ENCODE measurements at places on chromosomes 7 and 10.

DNA sequence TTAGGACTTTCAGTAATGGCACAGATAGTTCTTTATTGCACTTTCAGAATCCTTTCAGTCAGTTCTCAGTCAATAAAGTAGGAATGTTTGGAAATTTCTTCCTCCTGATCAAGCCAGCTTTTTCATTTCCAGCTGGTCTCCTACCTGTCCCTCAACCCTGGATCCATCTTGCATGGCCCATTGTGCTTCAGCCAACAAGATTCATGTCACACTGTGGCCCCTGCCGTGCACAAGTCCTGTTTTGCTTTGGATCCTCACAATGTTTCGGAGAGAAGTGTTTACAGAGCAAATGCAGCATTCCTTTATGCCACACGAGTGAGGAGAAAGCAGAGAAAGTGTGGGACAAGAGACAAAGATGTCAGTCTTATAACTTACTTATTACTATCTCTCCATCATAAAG, 1694.7 kb upstream of the LRRTM3 start:
- no peak for DNase-seq

GRCh38 chr7:159226011-159226702, 81.5 kb upstream of the VIPR2 start:
- DNase-seq, result no peak

GRCh38 chr7:149050941-149051340, 22.6 kb upstream of the PDIA4 start:
- DNase-seq, result no peak

GRCh38 chr10:95445223-95445836, 115.8 kb downstream of the SORBS1 start:
- no peak for DNase-seq

DNA sequence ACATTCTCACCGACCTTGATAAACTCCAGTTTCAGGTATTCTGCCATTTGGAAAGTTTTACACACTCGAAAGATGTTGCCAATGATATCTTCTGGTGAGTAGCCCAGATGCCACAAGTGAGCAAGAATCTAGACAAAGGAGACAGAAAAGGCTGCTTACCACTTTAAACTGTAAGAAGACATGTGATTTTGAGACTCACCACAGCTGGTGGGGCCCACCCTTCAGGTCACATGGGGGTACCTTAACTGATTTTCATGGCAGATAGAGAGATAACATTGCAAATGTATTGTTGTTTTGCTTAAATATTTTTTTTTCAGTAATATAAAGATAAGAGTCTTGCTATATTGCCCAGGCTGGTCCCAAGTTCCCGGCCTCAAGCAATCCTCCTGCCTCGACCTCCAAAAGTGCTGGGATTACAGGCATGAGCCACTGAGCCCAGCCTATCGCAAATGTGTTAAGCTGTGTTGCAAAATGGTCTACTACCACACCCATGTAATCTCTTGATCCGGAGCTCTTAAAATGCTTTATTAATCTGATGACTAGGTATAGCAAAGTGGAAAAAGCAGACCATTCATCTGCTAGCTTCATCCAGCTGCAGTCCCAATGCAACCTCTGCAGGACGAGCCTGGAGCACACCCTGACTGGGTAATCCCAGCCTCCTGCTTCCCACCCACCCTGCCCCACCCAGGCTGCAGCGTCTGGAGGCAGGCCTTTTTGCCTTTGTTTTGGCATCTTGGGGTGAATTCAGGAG, 18.5 kb downstream of the RFC2 start:
- no peak for DNase-seq

GRCh38 chr7:30931161-30931928, 19.7 kb downstream of the AQP1 start:
- no peak for DNase-seq

- DNase-seq, result no peak
Measured at GRCh38 chr7:37318541-37318940, 130.1 kb downstream of the ELMO1 start.

GRCh38 chr7:115145512-115145911, 223.6 kb downstream of the MDFIC start:
- DNase-seq, result no peak

GRCh38 chr7:128910569-128910945, at the start of gene KCP:
TSS of gene KCP (minus strand) at chr7:128910709. CDS start at chr7:128910676, 33 bp downstream.
- DNase-seq, result no peak

- DNase-seq, result no peak
Measured at GRCh38 chr7:7226407-7226806, 44.1 kb downstream of the C1GALT1 start.

GRCh38 chr7:94284104-94284503, 110.6 kb upstream of the COL1A2 start:
- DNase-seq, result no peak

- no peak for DNase-seq
Measured at GRCh38 chr7:101218236-101219125, 516 bp downstream of the ZNHIT1 start.

GRCh38 chr7:134691546-134692343, 45.1 kb downstream of the BPGM start:
- DNase-seq, result no peak

- no peak for DNase-seq
Measured at GRCh38 chr7:114478384-114478783, 63.8 kb downstream of the FOXP2 start.

- no peak for DNase-seq
Measured at GRCh38 chr10:113247050-113247449, 297.0 kb downstream of the TCF7L2 start.

- DNase-seq, result no peak
Measured at GRCh38 chr10:75117995-75118394, 6.5 kb downstream of the SAMD8 start.

DNA sequence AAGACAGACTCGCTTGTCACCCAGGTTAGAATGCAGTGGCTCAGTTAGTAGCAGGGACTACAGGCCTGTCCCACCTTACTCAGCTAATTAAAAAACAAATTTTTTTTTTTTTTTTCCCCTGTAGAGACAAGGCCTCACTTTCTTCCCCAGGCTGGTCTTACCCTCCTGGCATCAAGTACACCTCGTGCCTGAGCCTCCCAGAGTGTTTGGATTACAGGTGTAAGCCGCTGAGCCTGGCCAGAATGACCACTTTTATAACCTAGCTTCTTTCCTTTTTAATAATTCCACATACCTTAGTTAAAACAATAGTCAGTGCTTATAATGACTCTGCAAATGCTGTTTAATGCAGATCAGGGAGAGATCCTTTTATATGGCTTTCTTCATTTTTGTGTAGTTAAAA, 31.3 kb downstream of the RSBN1L start:
- no peak for DNase-seq

GRCh38 chr7:50475340-50475739, 25.2 kb upstream of the FIGNL1 start:
- no peak for DNase-seq

DNA sequence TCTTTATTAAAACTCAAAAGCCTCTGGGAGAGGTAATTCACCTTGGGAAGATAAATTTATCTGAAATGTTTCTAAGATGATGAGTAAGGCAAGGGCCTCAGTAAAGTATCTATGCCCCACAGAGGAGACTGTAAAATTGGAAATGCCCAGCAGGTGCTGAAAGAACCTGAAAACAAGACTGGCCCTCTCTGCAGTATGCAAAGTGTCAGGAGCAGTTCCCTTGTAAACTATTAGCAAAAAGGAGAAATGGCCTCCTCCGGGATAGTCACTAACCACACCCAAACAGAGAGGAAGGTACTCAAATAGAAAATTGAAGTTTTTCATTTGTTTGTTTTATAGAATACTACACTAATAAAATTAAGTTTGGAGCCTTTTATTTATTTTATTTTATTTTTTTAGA, 81.2 kb downstream of the FZD1 start:
- DNase-seq, result no peak

DNA sequence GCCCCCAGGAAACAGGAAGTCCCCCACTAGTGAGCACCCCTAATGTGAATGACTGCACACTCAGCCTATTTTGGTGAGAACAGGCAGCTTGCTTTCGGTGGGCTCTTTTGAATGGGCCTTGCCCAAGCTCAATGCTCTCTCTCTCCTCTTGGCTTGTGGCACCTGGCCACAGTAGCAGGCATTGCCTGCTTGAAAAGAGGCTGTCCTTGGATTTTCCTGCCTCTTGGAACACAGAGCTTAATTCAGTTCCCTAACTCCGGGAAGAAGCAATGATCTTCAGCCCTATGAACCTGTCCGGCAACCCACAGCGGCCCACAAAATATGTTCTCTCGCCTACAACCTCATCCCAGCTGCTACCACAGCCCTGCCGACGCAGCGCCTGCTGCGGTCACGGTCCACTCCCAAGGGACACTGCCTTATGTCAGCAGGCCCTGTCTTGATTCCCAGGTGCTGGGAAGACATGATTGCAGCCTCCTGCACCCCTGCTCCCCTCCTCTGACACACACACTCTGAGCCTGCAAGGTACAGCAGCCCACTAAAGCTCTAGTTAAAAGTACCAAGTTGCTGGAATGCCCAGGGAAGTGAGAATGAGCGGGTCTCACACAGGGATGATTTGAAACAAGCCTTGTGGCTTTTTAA, 715.5 kb upstream of the GALNT17 start:
- DNase-seq, result no peak

- DNase-seq, result no peak
Measured at GRCh38 chr10:51250278-51250920, 176.1 kb downstream of the PRKG1 start.

DNA sequence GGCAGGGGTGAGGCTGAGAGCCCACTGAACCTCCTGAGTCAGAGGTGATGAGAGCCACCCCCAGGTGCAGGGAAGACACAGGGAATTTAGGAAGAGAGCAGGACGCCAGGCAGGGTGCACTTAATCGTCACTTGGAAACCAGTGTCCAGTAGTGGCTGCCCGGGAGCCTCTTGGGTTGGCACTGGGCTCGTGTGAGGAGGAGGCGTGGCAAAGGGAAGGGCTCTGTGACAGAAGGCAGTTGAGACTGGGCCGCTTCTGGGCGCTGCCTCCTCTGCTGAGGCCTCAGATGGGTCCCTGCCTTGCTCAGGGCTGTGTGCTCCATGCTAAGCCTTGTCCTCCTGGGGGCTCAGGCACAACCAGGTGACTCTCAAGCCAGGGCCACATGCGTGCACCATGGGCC, 13.3 kb downstream of the RET start:
- DNase-seq, result no peak

GRCh38 chr7:143285806-143286521, 1.2 kb downstream of the TMEM139 start:
- DNase-seq, result no peak

DNA sequence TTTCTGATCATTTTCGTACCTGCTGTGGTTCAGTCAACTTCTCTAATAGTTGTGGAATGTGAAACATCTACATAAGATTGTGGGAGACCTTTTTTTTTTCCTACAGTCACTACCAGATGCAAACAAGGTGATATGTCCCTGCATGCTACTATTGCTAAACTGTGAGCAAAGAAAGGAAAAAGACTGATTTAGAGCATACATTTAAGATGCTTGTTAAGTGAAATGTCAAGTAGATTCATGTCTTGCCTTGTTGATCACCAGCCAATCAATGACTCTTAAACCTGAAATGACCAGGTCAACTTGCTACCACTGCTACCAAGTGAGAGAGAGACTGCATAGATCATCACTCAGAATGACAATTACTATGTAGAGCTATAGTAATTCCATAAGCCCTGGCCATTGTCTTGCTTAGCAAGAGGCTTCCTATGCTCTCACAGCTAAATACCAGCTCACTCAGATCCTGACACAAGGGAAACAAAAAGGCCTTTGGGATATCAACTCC, 84.3 kb upstream of the SKAP2 start:
- no peak for DNase-seq

GRCh38 chr10:59944339-59944935, 38.1 kb upstream of the CCDC6 start:
- no peak for DNase-seq

- no peak for DNase-seq
Measured at GRCh38 chr7:87564296-87564963, 36.3 kb downstream of the ABCB1 start.

GRCh38 chr7:5597772-5598171, 174.1 kb upstream of the TNRC18 start:
- no peak for DNase-seq

- DNase-seq, result no peak
Measured at GRCh38 chr10:117532451-117533107, 10.0 kb upstream of the EMX2 start.

DNA sequence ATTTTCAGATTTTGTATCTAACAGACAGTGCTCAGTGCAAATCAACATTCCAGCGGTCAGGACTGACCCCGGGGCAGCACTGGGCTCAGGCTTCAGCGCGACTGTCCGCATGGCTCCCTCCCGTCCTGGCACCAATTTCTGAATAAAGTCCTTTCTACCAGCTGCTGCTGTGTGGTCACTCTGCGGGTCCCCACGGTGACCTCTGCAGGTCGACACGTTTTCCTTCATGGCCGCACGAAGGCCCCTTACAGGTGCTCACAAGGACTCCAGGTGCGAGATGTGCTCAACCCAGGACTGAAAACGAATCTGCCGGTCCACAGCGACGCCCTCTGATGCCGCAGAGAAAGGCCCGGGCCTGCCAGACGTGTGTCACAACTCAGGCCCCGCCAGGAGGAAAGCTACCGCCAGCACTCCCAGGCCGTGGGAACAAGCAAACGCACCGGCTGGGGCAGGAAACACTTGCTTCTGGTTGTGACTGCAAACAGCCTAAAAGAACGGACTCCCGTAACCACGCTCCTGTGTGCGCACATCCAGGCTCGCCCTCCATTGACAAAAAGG, 3.7 kb upstream of the UTF1 start:
- no peak for DNase-seq

- DNase-seq, result no peak
Measured at GRCh38 chr10:15313047-15313446, 58.0 kb downstream of the FAM171A1 start.

- no peak for DNase-seq
Measured at GRCh38 chr7:8015746-8016120, 47.1 kb downstream of the GLCCI1 start.
